ENCODE measurements at places on chromosomes 5 and 9. TPM values are rescaled to one million over a fixed set of nuclear protein-coding genes. Genes with fewer than 3 reads are reported as not detected.

The OGN gene
- 0.59 TPM for total RNA-seq

The PPP2R2B gene
- 0.18 TPM for total RNA-seq

The PIP5KL1 gene
- total RNA-seq = 2.3 TPM

The CENPH gene
- 3.6 TPM for total RNA-seq

The CARTPT gene
- not detected for total RNA-seq

The NIPAL4 gene
- 0.14 TPM for total RNA-seq

The FBP2 gene
- total RNA-seq = not detected

The ACTBL2 gene
- 0.89 TPM for total RNA-seq

The CFAP77 gene
- 0.30 TPM for total RNA-seq

The SLC36A2 gene
- total RNA-seq = not detected

Measured in smooth muscle cell of the umbilical artery (primary cell).